ENCODE measurements at places on chromosomes 1 and 21.

- no peak for DNase-seq
These were observed 50.6 kb downstream of the L1TD1 start for GRCh38 chr1:62245201-62245600.

GRCh38 chr1:227604446-227604845 is 41.1 kb downstream of the ZNF678 start:
- DNase-seq, result no peak

GRCh38 chr1:95547005-95547404 is 313.0 kb downstream of the RWDD3 start:
- DNase-seq, result no peak

GRCh38 chr1:83102630-83103071 is 896.3 kb downstream of the TTLL7 start:
- DNase-seq, result no peak

DNA sequence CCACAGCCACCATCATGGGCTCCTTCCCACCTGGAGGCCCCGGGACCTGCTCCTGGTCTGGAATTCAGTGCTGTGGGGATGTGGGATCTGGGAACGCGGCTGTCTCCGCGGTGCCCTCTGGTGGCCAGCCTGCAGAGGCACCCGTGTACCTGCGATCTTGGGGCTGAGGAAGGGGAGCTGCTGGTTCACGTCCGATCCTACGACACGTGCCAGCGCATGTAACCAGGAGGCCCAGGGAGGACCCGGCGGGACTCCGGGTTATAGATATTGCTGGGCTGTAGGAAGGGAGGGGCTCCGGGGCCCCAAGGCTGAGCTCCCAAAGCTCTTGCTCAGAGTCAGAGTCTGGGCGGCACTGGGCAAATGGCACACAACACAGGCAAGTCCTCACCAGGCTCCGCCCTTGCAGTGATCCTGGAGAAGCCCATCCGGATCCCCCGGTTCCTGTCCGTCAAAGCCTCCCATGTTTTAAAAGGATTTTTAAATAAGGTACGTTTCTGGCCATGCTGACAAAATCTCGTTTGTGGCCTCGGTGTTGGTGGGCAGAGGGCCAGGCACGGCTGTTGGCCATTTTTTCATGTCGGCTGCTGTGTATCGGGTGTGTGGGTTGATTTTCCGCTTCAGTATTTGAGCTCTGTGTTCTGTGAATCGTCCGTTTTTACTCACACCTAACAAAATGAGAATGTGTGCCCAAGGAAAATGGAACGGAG is 20.1 kb downstream of the FAAP20 start:
- DNase-seq, result no peak

- DNase-seq, result no peak
These were observed 45.6 kb downstream of the GNPAT start for GRCh38 chr1:231286603-231287002.

DNA sequence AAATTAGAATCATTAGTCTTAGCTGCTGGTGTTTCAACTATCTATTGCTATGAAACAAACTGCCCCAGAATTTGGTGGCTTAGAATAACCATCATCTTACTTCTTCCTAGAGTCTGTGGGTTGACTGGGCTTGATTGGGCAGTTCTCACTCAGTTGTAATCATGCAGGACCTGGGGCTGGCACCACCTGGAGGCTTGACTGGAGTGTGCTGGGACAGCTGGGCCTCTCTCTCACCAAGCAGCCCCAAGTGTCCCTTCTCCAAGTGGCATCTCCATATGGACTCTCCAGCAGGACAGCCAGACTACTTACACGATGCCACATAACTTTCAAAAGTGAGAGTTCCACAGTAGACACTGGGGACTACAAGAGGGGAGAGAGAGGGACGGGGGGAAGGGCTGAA is 140.3 kb upstream of the ATP1B1 start:
- DNase-seq, result no peak

DNA sequence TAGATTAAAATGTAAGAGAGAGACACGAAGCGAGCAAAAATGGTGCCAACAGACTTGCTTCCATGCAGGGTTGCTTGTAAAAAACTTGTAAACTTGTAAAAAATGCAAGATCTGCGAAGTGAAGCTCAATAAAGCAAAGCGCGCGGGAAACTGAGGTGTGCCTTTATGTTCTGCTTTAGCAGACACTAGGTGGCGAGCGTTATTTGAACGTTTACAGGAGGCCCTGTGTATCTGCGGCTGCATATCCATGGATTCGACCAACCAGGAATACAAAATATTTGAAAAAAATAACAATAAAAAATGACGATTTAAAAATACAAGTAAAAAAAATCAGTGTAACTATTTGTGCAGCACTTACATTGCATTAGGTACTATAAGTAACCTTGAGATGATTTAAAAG is 1.5 kb downstream of the UBE2G2 start:
- no peak for DNase-seq

GRCh38 chr1:5978452-5978851 is 13.8 kb downstream of the NPHP4 start:
- DNase-seq, result no peak

- DNase-seq, result peak; percentile 50
These were observed 2.0 kb downstream of the RCSD1 start for GRCh38 chr1:167631936-167632614.

DNA sequence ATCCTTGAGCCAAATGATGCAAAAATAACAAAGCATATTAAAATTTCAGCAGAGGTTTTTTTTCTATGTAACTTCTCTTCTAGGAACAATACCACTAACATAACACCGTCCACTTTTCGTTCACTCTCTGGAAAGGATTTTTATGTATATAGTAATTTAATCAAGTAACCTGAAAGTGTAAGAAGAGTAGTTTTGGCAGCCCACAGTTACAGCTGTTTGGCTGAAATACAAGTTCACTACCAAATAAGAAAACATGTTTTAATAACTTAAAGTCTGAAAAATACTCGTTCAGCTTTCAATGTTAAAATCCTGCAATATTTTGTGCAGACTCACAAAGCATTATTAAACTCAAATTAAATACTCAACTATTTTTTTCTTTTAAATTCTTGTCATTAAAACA is 896.8 kb upstream of the ADGRL4 start:
- DNase-seq, result no peak

DNA sequence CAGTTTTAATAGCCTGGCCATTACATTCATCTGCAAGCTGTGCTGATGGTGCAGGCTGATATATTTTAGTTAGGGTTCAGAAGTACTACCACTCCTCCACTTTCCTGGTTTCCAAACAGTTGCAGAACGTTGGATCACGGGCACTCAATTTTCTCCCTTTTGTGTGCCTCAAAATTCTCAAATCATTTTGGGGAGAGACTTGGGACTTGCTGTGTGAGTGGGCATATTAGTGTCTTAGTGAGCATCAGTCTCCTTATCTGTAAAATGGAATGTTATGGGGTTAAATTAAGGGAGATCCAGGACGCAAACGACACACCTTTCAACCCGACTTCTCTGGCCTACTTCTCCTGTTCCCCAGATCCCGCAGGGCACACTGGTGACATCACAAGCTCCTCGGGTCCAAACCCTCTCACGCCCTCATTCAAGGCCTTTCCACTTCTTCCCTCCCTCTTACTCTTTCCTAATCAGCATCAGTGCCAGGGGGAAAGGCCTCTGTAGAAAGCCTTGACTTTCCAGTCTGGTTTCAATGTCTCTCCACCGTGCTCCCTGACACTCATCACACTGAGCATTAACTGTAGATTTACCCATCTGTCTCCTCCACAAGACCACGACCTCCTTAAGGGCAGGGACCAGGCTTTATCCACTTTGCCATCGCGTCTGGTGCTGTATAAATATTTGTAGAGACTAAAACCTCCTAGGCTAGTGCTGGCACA is 1.2 kb downstream of the PIGP start:
- DNase-seq, result no peak

DNA sequence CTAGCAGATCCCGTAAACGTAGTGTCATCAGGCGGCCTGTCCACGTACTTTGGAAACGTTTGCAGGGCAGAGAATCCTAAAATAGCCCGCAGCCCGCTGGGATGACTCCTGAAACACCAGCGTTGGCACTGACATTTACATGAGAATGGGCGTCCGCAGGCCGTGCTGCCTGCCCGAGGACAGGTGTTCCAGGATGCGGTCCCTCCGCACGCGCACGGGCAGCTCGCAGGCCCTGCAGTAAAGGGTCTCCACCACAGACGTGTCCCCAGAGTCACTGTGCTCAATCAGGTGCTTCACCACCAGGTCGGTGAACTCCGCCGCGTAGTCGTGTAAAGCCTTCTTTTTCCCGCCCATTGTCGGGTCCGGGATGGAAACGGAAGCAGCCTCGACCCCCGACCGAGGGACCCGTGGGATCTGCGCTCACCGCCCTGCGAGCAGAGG is 5.8 kb upstream of the CCDC27 start:
- DNase-seq, result no peak

- no peak for DNase-seq
These were observed 24.8 kb upstream of the SLC22A15 start for GRCh38 chr1:115951560-115951959.

- no peak for DNase-seq
These were observed 184.0 kb upstream of the C1orf87 start for GRCh38 chr1:60257531-60257930.

DNA sequence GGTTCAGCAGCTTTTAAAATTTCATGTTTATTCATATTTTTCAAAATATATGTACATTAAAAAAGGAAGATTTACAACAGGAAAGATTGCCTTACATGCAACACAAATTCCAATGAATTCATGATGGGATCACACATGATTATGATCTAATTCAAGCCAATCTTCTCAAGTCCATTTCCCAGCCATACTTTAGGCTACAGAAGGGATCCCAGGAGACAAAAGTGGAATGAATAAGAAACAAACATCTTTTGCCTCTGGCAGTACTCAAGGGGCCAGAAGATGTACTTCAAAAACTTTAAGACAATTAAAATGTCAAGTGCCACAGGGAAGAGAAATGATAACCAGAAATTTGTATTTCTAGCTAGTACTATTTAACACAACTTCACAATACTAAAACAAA is 10.2 kb upstream of the SH2D5 start:
- no peak for DNase-seq

DNA sequence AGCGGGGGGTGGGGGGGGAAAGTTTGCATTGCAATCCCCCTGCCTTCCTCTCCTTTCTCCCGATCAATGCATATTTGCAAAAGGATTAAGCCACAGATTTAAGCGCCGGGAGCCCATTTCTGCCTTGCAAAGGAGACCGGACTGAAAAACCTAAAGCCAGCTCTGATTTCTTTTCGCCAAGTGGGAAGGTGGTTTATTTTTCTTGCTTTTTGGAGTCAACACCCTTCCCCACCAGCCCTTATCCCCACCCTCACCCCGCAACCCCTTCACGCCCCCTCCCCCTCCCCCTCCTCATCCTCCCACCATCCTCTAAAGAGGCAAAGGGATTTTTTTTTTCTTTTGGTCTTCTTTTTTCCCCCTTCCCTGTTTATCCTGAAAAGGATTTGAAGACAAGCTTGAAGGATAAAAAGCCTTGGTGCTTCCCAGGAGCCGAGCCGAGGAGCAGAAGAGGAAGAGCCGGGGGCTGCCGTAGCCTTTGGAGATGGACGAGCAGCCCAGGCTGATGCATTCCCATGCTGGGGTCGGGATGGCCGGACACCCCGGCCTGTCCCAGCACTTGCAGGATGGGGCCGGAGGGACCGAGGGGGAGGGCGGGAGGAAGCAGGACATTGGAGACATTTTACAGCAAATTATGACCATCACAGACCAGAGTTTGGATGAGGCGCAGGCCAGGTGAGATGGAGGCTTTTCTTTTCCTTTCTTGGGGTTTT is 513 bp downstream of the PBX1 start:
- no peak for DNase-seq

GRCh38 chr1:159473335-159473734 is 33.8 kb downstream of the OR10J1 start:
- no peak for DNase-seq

DNA sequence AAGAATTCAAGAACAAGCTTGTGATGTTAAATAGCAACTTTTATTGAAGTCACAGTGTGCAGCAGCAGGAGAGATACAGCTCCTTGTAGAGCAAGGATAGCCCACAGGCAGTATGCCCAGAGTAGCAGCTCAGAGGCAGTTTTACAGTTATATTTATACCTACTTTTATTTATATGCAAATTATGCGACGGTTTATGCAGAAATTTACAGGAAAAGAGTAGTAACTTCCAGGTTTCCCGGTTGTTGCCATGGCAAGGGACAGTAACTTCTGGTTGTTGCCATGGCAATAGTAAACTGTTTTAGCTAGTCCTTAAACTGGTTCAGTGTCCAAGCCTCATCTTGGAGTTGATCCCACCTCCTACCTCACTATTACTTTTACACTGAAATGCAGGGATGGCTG is 344.6 kb upstream of the LYPLAL1 start:
- DNase-seq, result no peak

DNA sequence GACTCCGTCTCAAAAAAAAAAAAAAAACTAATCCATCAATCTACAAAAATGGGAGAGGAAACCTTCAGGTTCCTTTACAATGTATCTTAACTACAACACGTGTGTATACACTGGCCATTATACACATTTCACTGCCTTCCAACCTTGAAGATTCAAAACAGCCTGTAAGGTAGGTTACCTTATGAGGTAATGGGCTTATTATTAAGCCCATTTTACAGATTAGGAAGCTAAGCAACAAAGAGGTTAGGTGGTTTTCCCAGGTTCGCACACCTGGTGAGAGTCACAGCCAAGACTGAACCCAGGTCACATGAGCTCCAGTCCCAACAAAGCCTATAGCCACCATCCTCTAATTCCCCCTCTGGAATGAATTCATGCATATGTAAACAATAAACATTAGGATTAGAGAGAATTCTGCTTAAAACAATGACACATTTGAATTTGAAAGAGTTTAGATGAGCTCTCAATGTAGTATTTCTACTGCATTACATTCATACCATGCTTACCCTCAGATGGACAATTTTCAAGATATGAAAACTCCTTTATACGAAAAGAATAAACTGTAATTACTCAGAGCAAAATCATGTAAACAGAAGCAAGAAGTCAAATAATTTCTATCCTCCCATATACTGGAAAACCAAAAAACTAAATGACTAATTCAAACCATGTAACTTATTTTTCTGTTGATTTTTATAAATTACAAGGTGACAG is 54.8 kb downstream of the EIF4G3 start:
- no peak for DNase-seq

DNA sequence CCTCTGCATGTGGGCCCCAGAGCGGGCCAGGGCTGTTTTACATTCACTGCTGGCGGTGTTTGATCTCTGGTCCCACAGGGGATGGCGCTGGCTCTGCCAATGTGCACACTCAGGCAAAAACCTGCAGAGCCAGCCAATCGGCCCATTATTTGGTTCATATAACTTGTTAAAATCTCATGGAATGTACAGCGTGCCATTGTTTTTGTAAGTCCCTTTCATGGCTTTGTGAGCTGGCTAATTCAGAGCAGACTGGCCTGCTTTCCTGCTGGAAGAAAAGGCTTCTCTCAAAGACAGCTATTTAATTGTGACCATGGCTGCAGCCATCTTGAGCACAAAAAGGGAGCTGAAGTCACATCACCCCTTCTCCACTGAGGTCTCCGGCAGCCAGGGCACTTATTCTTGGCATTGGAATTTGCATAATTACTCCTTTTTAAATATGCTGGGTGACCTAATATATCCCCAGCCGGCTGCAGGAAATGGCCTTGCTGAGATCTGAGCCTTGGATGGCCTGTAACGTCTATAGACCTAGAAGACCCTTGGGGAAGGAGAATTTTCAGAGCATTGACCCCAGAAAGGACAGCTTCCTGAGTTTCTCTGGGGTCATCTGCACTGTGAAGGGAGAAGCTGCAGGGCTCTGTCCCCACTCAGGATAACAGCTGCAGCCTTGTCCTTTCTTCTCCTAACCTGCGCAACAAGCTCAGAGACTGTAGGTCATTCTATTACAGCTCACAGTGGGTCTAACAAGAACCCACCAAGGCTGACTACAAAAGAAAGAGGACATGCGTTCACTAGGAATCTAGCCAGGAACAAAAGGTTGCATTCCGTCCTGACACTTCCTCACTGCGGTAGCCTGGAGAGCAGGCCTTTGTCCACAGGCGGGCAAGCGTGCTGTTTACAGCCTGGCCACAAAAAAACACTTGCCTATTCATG is 45.8 kb downstream of the BCAR3 start:
- no peak for DNase-seq

Data from activated gamma-delta T cell treated with Interleukin-2 at 50 U/mL for 16 hours (primary cell).